ENCODE measurements at places on chromosomes 11 and 22.

DNA sequence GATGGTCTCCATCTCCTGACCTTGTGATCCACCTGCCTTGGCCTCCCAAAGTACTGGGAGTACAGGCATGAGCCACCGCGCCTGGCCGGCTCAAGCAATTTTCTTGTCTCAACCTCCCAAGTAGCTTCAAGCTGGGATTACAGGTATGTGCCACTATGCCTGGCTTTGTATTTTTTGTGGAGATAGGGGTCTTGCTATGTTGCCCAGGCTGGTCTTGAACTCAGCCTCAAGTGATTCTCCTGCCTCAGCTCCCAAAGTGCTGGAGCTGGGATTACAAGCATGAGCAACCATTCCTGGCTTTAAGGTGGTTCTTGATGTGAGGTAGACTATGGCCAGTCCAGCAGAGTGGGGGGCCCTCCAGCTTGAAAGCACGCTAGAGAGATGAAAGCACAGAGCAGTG, 7.6 kb downstream of the POLR2F start:
- DNase-seq: no peak

DNA sequence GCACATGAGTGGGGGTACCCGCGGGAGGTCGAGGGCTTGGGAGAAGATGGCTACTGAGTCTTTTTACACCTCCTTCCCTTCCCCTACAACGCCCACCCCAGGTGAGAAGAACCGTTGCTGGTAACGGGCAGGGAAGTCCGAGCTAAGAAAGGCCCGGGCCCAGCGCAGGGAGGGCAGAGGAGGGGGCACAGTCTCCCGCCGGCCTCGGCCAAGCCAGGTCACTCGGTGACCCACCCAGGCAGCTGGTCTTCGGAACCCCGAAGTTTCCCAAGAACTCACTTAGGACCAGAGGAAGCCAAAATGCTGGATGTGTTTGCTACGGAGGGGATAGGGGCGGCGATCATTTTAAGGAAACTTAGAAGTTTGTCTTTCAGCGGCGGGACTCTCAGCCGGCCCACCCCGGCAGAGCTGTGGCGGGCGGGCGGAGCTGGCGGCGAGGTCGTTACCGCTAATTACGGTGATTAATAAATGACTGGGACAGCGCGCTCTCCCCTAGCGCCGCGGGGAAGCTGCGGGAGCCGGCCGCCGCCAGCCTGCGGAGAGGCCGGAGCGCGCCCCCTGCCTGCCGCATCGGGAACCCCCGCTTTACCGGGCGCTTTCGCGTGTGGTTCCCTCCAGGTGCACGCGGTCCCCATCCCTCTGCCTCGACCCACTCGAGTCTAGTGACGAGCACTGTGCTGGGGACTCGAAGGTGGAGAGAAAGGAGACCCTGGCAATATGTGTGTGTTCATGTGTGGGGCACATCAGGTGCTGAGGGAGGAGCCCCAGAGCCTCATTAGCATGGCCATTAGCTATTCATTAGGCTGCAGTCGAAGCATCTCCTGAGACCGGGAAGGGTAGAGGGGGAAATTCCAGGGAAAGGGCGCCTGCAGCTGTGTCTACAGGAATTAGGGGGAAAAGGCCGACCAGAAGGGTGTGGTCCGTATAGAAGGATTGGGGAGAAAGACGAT, 945 bp downstream of the ROBO3 start:
- DNase-seq: no peak

GRCh38 chr11:44361813-44362212, 51.9 kb upstream of the ALX4 start:
- no peak for DNase-seq

- DNase-seq: no peak
These were observed 93.1 kb upstream of the HORMAD2 start for GRCh38 chr22:29987137-29987536.

DNA sequence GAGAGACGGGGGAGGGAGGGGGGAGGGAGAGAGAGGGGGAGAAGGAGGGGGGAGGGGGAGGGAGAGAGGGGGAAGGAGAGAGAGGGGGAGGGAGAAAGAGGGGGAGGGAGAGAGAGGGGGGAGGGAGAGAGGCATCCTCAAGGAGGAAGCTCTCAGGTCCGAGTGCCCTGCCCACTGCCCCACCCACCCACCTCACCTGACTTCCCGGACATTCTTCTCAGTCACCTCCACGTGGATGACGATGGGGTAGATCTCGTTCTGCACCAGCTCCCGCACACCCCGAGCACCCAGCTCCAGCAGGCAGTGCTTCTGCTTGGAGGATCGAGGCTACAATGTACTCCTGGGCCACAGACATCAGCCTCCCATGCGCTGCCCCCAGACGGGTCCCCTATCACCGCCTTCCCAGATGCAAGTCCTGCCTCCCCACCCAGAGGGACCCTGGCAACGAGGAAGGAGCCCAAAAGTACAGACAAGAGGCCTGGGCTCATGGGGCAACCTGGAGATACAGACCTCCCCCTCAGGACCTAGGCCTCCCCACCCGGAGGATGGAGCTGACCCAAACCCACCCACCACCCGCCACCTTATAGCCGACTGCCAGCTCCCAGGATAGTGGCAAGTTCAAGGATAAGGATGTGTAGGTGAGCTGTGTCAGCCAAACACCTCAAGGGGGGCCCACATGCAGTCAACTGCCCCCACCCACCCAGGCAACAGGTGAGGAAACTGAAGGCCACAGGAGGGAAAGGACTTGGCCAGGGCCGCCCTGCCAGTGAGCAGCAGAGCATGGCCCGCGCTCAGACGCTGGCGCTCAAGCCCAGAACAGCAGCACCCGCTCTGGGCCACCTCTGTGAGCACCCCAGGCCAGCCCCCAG, 5.6 kb upstream of the MFNG start:
- DNase-seq: no peak

GRCh38 chr11:126262216-126262615, 6.5 kb downstream of the SRPRA start:
- no peak for DNase-seq

GRCh38 chr22:45757068-45757467, 85.4 kb downstream of the ATXN10 start:
- DNase-seq: no peak

DNA sequence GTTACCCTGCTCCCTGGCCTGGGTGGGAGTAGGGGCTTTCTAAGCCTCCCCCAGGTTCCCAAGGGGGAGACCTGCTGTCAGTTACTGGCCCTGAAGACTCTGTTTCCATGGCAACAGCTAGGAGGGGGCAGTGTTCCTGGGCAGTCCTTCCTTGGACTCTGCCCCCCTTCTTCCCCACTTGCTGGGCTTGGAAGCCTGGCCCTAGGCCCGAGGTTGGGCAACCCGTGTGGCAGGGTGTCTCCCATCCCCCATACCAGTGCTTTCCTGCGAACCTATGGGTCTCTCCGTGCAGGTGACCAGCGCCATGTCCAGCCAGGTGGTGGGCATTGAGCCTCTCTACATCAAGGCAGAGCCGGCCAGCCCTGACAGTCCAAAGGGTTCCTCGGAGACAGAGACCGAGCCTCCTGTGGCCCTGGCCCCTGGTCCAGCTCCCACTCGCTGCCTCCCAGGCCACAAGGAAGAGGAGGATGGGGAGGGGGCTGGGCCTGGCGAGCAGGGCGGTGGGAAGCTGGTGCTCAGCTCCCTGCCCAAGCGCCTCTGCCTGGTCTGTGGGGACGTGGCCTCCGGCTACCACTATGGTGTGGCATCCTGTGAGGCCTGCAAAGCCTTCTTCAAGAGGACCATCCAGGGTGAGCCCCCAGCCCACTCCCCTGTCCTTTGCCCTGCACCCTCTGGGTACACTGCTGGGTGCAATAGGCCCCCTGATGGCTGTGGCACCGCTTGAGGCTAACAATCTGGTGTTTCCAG, 1.7 kb downstream of the ESRRA start:
- no peak for DNase-seq

- DNase-seq: no peak
These were observed 166.2 kb downstream of the MYO18B start for GRCh38 chr22:25908212-25908611.

DNA sequence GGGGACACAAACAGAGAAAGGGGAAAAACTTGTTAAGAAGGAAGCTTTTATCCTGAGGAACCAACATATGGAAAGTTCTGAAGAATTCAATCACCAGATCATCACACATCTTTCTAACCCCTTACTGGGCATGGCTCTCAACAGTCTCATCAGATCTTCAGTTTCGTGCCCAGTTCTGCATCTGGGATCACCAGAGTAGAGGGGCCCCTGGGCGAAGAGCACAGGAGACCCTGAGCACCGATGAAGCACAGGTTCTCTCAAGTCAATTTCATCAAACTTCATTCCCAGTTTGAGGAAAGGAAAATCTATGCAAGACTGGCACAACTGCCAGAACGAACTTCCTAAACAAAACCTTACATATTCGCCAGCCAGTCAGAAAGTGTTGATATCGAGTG, 8.5 kb upstream of the PYGM start:
- no peak for DNase-seq

- DNase-seq: no peak
These were observed 13.0 kb upstream of the MFNG start for GRCh38 chr22:37499027-37499707.

GRCh38 chr11:64644647-64645275, 53.7 kb downstream of the SLC22A12 start:
- DNase-seq: peak; percentile 30

DNA sequence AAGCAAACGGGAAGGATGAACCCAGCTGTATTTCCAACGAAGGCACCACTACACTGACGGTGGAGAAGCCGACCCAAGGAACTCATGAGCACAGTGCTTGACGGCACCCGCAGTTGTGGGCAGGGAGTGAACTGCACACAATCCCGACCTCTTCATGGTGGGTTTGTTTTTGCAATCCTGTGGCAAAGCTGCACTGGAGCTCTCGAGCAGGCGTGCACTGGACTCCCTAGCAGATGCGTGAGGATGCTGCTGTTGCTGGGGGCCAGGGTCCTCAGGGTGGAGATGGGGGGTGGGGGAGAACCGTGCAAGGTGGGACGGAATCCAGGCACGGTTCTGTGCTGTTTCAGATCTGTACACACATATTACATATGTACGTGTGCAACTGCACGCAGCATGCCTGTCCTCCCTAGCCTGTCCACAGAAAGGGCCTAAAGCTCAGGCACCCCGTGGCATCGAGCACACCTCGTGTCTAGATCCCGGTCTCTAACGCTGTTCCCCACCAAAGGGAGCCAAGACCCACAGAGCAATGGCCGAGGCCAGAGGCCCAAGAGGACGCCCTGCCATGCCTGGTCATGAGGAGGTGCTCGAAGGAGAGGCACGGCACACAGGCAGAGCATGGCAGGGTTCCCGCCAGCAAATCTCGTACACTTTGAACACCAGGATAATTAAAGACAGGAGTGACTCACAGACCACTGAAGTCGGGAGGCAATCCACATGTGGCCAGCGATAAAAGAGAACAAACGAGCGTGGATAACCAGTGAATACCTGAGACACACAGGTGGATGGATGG, 17.6 kb downstream of the ALG12 start:
- DNase-seq: no peak

GRCh38 chr11:8247312-8247711, 16.4 kb downstream of the LMO1 start:
- DNase-seq: no peak

Data from SHP77 (cell line).